NCI-H2081 treated with DMSO at 0.1 percent for 48 hours (cell line): ENCODE measurements at places on chromosomes 3 and 15.

DNA sequence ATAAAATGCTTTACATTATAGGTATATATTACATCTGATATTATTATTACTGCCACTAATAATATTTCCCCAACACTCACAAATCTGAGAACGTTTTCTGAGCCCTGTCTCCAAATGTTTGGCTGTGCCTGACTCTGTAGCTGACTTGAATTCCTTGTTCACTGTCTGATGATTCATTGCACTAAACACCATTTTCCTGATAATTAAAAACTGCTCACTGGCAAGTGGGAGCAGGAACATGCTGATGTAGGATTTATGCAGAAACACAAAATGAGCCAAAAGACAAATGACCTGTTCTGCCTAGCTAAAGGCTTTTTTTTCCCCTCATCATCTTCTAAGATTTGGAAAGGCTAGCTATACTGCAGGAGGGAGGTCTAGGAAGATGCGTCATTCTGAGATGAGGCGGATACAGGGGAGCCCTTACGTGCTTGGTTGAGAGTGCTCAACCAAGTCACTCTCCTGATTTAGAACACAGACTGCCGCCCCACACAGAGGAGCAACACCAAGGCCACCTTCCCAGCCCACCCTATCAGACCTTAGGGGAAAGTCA, 380.7 kb downstream of the EPHB1 start:
- no peak for DNase-seq

- no peak for DNase-seq
Observed at GRCh38 chr15:26882112-26882511, 15.2 kb downstream of the GABRA5 start.

DNA sequence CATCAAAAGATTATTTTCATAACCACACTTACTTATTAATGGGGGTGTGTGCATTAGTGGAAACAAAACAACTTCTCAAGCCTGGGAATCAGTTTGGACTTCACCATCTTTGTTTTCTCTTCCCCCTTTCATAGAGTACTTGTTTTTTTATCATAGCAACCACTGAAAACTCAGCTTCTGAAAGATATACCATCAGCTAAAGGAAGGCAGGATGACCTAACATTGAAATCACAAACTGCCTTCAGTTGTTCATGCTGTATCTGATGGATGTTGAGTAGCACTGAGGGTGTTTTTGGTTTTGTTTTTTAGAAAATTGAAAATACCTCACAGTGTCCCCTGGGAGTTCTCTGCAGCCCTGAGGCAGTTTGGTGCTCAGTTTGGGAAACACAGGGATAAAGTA, 46.5 kb downstream of the NEK10 start:
- no peak for DNase-seq

DNA sequence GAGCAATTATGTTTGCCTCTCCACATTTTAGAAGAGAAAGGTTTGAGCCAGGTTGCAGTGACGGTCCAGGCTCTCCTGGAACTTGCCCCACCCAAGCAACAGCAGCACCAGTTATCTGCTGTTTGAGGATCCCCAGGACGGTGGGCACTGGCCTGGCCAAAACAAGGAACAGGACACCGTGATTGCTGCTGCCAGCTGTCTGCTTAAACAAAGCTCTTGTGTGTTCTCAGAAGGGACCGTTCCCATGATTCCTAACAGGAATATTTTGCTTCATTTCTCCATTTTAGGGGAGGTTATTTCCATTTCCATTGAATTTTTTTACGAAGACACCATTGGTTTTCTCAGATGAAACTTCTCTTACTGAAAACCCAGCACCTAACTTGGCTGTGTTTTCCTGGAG, 66.4 kb upstream of the RPL35A start:
- no peak for DNase-seq

- DNase-seq: no peak
Observed at GRCh38 chr3:176856721-176857120, 340.6 kb downstream of the TBL1XR1 start.

GRCh38 chr3:194167480-194168282, 31.7 kb downstream of the HES1 start:
- no peak for DNase-seq

- DNase-seq: no peak
Observed at GRCh38 chr3:106745344-106746168, 631.7 kb upstream of the CCDC54 start.
